ENCODE measurements at places on chromosomes 3 and 15.

DNA sequence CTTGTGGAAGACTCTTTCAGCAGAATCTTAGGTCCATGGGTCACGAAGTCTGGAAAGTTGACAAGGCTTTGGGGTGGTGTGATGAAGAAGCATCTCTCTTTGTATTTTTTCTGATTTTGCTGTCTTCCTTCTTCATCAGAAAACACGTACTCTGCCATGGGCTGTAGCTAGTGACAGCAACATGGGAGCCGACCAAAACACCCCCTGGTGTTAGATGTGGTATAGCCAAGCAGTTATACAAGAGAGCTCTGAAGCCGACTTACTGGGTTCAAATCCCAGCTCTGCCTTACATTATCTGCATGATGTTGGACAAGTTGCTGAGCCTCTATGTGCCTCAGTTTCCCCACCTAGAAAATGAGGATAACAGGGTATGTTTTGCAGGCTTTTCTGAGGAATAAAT, 32.9 kb upstream of the LYZL4 start:
- no peak for DNase-seq

DNA sequence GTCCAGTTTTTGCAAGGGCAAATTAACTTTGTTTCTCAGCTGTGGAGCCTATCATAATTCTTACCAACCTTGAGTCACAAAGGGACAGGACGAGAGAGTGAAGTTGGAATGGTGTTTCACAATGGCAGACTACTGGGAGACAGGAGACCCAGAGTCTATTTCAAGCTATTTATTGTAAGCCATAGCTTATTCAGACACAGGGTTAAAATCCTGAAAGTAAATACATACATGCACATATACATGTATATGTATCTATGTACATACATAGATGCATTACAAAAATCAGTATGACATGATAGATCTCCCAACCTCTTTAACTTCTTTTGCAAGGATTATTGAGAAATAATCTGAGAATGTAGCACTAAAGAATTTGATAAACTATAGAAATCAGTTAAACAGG, 86.3 kb downstream of the DNAJC13 start:
- DNase-seq, result no peak

DNA sequence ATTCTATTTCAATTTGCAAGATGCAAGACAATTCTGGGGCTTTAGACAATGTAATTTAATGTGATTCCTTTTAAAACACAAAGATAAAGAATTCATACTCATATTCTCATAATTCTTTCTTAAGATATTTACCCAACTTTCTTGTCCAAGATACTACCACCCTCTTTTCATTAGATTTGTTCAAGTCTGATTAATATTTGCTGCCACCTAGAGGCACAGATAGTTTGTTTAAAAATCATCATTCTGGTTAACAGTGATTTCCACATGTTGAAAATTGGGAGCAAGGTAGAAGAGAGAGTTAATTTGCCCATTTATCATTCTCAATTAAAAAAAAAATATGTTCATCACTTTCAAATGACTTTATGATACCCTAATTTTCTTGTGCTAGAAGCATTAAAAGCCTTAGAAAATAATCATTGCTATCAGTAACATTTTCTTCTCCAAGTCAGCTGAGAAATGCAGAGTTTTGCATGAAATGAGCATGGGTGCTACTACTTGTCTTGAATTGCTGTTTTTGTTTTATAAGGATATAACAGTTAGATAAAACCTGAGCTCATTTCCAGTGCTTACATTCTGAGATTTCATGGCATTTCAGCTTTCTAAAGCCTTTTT, 11.6 kb downstream of the TAMM41 start:
- no peak for DNase-seq

DNA sequence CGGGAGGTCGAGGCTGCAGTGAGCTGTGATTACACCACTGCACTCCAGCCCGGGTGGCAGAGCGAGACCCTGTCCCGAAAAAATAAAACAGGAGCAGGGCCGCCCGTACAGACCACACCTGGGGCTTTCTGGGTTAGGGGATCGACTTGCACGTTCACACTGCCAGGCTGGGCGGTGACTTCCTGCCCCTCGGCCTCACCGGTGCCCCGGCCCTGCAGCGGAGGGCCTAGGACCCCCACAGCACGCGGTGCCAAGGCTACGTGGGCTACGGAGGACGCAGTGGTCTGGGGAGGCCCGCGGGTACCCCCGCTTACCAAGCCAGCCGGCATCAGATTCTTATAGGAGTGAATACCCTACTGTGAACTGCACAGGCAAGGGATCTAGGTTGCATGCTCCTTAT, 11.6 kb upstream of the TTC14 start:
- DNase-seq, result no peak

DNA sequence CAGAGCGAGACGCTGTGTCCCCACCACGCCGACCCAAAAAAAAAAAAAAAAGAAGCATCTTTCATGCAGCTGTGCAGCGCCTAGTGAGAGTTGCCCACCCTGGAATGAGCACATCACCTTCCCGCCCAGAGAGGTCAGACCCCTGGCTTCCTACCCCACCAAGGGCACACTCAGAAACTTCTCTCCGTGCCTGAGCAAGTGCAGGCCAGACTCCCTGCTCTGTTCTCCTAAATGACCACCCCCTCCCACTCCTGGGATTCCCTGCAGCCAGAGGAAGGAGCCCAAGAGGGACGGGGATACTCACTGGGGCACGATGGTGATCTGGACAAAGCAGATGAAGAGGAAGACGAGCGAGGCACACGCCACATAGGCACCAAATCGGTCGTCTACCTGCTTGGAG, 116.0 kb downstream of the SEC22A start:
- no peak for DNase-seq

DNA sequence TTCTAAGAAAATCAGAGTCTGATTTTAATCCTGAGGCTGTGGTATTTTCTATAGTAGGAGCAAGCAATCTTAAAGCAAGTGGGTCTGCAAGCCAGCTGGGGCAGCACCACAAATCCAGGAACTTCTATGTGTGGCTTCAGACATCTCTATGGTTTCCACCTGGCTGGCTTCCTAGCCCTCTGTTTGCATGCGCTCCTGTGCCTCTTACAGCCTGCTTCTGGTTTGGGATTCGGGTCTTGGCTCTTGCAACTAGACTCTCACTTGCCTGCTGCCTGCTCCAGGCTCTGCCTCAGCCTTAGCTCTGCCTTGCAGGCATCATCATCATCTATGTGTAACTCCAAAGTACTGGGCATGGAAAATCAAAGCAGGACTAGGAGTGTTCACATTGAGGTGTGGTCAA, 43.4 kb downstream of the MINDY4B start:
- DNase-seq, result no peak

DNA sequence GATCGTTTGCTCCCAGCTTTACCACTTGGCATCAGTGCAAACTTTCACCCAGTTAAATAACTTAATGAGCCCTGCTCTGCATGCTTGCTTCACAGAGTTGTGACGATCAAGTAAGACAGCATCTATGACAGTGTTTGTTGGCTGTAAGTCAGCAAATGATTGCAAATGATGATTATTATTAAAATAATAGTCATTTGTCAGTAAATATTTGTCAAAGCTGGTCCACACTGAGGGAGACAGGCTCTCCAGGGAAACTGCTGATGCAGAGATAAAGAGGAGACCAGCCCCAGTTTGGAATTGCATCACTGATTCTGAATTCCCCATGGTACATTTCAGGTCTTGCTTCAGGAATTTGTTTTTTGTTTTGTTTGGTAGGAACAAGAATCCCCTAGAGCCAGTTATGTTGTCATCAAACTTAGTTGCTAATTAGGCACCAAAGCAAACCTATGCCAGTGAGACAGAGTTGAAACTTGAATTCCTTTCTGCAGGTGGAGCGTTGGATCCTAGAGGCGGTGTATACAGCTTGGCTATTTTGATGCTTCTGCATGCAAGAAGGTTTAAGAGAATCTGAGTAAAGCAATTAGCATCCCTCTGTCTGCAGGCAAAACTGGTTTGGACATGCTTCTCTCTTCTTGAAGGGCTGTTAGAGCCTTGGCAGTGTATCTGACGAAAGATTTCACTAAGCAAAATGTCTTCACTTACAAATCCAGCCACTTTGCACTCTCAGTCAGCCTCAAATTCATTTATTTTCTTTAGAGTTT, 338.6 kb upstream of the TPRG1 start:
- DNase-seq, result no peak

DNA sequence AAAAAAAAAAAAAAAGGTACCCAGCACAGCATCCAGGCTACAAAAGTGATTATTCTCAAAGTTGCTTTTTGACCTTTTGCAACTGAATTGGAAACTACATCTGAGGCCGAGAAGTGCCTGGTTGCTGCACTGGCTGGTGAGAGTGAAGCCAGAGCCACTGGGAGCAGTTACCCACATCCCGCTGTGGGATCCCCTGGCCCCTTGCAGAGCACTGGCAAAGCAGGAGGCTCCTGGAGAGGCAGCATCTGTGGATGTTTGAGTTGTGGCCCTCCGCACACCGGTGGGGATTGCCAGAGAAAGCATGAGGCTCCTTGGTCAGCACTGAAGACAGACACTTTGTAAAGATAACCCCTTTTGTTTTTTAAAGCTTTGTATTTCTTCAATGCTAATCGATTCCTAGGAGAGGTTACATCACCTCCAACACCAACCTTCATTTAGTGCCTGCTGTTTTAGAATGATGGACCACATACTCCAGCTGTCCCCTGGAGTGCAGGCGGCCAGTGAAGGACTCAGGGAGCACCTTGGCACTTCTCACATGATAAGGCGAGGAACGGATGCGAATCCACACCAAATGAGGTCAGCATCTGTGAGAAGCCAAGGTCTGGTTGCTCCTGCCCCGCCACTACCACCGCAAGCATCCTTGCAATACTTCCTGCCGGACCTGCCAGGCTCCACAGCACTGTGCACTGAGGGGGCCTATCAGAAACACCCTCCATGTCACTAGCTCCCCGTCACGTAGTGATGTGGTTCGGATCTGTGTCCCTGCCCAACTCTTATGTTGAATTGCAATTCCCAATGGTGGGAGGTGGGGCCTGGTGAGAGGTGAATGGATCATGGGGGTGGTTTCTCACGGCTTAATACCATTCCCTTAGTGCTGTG, 256.5 kb downstream of the GABRB3 start:
- no peak for DNase-seq

DNA sequence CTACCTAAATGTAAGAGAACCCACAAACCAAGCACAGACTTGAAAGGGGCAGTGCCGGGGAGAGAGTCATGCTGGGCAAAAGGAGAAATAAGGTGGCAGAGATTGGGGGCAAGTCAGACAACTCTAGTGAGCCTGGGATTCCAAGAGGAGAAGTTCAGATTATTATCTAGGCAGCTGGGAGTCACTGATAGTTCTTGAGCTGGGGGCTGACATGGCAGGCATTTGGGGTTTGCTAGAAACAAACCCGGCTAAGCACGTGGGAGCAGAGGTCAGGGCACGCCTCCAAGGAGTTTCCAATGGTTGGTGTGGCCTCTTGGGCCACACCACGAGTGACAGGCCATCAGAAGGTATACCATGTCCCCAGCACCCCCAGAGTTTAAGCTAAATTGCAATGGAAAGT, 27.6 kb downstream of the SLC6A6 start:
- DNase-seq, result no peak

DNA sequence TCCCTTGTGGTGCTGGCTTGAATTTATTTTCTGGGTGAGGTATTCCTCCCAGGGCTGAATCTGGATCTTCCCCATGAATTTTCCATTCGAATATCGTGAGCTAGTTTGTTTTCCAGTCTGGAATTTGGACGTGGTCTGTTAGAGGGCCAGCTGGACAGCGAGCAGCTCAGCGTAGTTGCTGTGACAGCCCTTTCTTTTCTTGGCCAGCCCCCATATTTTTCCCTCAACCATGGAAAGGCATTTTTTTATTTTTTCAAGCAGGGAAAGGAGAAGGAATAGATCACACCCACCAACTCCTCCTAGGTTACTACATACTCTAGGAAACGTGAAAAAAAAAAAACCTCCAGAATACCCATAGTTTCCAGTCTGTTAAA, 152.0 kb downstream of the KLHL25 start:
- no peak for DNase-seq

DNA sequence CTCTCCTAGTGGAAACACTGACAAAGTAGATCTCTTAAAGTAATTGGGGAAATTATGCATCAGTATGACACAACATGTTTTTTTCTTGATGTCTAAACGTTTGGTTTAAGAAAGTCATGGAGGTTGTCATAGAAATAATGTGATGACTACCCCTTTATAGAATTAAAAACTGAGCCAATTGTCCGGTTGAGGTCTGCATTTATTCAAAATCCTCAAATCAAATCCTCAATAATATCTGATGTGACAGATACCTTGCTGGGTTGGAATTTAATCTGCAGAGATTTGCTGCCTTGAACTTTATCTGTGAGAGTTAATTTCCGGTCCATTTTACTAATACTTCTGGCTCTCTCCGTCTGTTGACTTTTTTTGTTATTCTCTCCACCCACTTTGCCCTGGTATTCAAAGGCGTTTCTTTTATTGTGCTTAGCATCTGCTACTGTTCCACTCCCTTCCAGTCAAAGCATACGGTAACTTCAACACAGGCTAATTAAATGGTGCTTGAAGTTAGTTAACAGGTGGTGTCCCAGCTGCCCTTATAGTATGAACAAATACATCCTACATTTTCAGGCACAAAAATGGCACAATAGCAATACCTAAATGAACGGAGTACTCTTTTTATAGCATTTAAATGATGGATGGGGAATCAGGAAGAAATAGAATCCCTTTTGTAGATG, 628.3 kb downstream of the ROBO1 start:
- no peak for DNase-seq

DNA sequence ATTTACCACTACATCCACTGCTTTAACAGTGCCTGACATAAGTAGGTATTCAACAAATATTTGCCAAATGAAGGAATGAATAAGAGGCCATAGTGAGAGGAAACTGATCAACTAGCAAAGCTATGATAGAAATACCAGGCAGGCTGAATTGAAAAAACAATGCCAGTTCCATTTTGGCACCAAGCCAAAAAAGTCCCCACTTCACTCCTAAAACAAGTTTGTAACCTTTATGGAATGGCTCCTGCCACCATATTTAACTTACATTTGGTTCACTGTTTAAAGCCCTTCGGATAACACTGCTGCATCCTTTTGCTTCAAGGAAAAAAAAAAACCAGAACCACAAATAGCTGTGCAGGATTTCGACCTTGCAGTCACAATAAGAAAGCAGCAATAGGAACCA, 166.1 kb downstream of the FRMD5 start:
- no peak for DNase-seq

GRCh38 chr15:72345280-72345679, 25.3 kb upstream of the CELF6 start:
- DNase-seq, result no peak

GRCh38 chr15:69304182-69304545, 5.5 kb downstream of the PAQR5 start:
- DNase-seq, result no peak

- no peak for DNase-seq
Observed at GRCh38 chr15:46616033-46616432, 981.2 kb downstream of the SQOR start.

DNA sequence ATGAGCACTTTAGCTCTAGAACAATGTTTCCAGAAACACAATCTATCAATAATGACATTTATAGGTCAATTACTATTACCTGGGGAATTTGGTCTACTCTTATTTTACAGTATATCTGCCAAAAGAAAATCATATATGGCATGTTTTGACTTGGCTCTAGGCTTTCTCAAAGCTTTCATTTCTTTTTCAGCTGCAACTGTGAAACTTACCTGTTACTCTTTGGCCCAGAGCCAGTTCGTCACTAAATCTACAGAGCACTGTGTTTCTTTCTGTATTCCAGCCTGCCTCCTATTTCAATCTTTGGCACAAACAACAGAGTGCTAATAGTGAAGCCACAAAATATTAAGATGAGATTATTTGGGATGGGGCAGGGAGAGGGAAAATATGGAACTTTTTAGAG, 76.0 kb downstream of the P2RY1 start:
- DNase-seq, result no peak

- DNase-seq, result no peak
Observed at GRCh38 chr3:43997788-43998369, 243.8 kb upstream of the TOPAZ1 start.
